Esophagus squamous epithelium (tissue), 5 donors: ENCODE measurements at places on chromosomes 7 and 10. TPM values are rescaled to one million over a fixed set of nuclear protein-coding genes. Genes with fewer than 3 reads are reported as not detected.

The GRID2IP gene
- 0.38 TPM for total RNA-seq

The AMPH gene
- 0.18 TPM for total RNA-seq

The NAT16 gene
- total RNA-seq: not detected

The LIPM gene
- not detected for total RNA-seq

The ZNF282 gene
- total RNA-seq: 13.9 TPM

The TRIM73 gene
- 0.31 TPM for total RNA-seq

The ACSM6 gene
- total RNA-seq: not detected

GRCh38 chr10:116080553-116080952 lies 192.5 kb downstream of the GFRA1 start:
- DNase-seq: no peak

DNA sequence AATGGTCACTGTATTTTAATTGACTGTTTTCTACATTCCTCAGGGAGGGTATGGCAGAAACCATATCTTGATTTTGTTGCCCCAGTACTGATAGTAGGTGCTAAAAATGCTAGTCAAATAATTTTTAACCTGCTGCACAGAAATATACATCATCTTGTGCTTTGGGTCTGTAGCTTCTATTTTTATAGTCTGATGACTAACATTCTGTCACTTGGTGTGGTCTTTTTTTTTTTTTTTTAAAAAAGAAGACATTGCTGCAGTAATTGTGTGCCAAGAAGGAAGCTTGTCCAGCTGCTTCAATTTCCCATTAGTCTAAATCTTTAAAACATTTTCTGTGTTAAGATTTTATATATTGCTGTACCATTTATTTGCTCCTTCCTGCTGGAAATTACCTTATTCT lies 83.6 kb downstream of the ICA1 start:
- no peak for DNase-seq

GRCh38 chr10:59668096-59668495 lies 41.6 kb downstream of the SLC16A9 start:
- DNase-seq: no peak

DNA sequence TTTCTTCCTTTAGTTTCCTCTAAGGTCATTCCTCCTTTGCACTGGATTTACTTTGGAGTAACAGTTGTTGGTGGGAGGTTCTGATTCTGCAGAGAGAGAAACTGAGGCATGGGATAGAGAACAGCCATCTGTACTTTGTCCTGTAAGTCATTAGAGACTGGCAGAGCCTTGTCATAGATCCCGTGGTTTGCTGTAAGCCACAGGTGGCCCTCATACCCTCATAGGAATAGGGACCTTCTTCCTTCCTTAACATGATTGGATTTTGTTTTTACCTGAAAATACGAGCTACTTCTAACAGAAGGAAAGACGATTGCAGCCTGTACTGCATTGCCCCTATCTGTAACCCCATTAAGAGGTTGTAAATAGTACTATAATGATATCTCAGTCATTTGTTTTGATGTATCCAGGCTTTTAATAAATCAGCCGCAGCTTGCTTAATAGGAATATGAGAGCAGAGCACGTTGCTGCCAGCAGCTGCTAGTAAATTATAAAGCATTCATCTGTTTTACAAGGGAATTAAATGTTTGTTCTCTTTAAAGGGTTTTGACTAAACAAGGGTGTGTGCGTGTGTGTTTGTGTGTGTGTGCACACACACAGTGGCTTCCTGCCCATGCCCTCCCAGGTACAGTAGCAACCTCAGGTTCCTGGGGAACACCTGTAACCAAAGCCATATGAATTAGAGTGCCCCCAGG lies 249.8 kb downstream of the AUTS2 start:
- no peak for DNase-seq

- no peak for DNase-seq
These were observed 155.9 kb downstream of the SEC23IP start for GRCh38 chr10:120048391-120048790.

DNA sequence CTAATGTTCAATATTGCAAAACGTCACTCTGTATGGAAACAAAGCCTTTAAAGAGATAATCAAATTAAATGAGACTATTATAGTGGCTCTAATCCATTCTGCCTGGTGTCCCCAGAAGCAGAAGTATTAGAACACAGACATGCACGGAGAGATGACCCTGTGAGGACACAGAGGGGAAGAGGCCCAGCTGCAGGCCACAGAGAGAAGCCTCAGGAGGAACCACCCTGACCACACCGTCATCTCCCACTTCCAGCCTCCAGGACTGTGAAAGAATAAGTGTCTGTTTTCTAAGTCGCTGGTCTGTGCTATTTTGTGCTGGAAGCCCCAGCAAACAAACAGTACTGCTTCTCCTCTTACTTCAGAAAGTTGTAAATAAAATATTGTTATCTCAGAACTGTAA lies 283.5 kb upstream of the ADARB2 start:
- DNase-seq: no peak

DNA sequence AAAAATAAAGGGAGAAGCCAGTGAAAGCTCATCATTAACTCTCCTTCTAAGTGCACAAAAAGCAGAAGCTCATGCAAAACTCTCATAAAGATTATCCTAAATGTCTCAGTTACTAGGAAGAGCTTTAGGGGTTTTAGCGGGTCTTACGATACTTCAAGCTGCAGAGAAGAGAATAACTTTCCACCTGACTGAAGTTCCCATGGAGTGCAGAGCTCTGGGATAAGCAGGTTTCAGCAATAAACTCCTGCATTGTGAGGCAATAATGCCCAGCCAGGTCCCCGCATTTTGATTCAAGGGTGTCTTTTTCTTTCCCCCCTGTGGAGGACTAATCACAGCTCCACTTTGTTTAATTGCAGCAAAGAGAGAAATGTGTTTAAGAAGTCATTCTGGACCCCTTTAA lies 241.9 kb upstream of the SP8 start:
- DNase-seq: no peak

DNA sequence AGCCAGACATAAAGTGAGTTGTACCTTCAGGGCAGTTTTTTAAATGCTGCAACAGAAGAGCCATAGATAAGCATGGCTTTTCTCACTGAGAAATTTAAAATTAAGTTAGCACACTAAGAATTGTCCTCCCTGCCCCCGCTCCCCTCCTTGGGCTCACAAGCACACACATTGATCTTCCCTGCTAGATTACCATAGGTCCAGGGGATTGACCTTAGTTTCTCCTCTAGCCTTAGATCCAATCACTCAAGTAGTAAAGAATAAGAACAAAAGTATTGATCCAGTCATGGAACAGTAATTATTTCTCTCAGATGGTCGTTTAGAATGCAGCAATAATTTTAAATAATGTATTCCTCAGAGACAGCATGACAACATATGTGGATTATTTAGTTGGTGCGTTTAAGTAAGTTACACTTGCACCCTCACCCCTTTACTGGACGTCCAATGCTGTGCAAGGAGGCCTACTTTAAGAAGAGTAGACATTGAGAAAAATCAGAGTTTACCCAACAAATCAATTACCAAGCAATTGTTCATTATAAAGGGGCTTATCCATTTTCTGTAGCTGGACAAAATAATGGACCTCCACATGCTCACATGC lies 683.5 kb upstream of the GALNT17 start:
- DNase-seq: no peak

DNA sequence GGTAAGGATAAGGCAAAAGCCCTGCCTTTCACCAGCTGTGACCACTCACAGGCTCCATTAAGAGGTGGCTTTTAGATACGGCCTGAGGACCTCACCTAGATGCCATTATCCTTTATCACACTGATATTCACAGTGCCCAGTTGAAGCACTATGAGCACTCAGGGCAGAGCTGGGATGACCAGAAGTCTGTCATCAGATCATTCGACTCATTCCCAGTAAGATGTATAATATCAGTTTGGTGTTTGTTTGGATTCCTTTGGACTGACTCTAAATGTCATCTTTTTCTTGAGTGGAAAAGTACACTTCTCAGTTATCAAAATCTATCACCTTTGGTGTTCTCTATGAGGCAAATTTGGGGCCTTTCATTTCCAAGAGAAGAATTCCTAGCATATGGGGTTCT lies 18.7 kb downstream of the CCDC136 start:
- DNase-seq: no peak

- DNase-seq: no peak
These were observed 23.4 kb upstream of the CACNA2D1 start for GRCh38 chr7:82467020-82467419.

DNA sequence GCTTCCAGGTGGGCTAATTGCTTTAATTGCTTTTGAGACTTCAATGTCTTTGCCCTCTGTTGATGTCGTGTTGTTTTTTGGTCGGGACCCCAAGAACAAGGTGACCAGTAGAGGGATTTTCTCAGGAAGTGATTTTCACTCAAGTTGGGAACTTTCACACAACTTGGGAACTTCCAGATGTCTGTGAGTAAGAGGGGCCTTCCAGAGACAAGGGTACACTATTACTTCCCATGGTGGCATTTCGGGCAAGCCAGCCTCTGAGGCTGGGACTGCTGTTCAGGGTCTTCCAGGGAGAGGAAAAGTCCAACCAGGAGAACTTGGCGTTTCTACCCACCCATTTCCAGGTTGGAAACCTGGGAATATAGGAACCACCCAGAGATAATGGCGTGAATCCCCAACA lies 170.0 kb upstream of the CDCA7L start:
- DNase-seq: no peak

DNA sequence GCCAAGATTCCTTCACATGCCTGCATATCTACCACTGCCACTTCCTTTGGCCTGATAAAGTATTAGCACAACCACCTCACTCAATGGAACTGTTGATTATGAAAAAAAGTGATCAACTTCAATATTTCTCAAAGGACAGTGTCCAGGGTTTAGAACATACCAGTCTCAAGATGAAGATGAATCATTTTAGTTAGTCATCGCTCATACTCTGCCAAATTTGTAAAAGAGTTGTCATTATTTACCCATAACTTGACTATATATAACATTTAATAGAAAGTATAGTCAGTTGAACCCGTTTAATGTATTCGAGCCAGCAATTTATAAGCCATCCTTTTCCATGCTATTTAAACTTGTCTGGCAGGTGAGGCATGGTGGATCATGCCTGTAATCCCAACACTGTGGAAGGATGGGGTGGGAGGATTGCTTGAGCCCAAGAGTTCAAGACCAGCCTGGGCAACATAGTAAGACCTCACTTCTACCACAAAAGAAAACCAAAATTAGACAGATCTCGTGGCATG lies 33.2 kb downstream of the SPAM1 start:
- DNase-seq: no peak

DNA sequence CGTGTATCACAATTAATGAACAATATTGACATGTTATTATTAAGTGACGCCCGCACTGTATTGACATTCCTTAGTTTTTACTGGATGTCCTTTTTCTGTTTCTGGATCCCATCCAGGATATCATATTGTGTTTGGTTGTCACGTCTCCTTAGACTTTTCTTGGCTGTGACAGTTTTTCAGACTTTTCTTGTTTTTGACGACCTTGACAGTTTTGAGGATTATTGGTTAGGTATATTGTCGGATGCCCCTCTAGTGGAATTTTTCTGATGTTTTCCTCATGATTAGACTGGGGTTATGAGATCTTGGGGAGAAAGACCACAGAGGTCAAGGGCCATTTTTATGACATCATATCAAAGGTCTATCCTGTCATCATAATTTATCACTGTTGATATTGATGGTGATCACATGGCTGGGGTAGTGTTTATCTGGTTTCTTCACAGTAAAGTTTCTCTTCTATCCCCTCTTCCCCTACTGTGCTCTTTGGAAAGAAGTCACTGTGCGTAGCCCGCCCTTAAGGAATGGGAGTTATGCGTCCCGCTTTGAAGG lies 11.1 kb downstream of the TAF3 start:
- DNase-seq: no peak

DNA sequence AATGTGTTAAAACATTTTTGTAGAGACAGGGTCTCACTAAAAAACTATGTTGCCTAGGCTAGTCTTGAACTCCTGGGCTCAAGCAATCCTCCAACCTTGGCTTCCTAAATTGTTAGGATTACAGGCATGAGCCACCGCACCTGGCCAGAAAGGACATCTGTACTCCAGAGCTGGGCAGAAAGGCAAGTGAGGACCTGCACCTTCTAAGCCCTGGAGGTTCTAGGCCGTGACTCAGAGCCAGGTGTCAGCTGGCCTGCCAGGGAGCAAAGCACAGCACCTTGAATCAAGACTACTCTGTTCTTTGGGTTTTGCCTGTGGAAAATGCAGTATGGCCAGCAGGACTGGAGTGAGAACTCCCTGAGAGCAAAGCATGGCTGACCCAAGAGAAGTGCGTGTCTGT lies 396.5 kb downstream of the ADRA2A start:
- no peak for DNase-seq

- DNase-seq: no peak
These were observed 25.9 kb upstream of the PTPRZ1 start for GRCh38 chr7:121847041-121847440.

DNA sequence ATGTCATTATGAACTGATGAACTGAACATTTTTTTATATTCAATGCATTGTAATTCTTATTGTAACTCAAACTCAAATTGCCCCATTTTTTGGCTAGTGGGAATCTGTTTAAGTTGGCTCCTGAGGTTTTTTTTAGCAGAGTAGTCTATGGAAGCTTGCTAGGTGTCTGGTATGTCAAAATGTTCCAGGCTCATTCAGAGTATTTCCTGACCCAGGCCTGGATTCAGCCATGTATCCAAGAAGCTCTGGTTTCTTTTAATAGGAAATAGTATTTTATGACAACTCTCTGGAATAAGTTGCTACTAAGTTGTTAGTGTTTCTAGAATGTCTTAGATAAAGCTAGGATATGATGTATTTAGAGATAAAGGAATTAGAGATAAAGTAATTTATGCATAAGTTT lies 288.0 kb downstream of the ARL4A start:
- no peak for DNase-seq

GRCh38 chr7:1106063-1106792 lies 18.3 kb downstream of the GPER1 start:
- DNase-seq: no peak

- DNase-seq: peak; percentile 11
These were observed 49.6 kb upstream of the SMNDC1 start for GRCh38 chr10:110354322-110354766.

DNA sequence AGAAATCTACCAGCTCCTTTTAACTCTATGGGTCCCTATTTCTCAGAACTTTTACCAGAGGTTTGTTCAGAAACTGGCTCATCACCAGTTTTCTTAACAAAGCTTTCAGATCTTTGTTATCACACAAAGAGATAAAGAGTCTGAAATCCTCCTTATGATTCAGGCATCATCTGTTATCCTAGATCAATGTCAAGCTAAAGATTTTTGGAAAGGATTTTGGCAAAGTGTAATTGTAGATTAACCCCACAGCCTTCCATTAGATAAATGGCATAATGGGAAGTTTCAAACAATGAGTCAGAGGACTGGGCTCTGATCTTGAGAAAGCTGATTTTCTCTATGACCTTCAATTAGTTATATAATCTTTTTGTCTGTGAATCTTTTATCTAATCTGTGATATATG lies 192.2 kb downstream of the NXPH1 start:
- DNase-seq: no peak
